ENCODE measurements at places on chromosomes 1 and 21.

DNA sequence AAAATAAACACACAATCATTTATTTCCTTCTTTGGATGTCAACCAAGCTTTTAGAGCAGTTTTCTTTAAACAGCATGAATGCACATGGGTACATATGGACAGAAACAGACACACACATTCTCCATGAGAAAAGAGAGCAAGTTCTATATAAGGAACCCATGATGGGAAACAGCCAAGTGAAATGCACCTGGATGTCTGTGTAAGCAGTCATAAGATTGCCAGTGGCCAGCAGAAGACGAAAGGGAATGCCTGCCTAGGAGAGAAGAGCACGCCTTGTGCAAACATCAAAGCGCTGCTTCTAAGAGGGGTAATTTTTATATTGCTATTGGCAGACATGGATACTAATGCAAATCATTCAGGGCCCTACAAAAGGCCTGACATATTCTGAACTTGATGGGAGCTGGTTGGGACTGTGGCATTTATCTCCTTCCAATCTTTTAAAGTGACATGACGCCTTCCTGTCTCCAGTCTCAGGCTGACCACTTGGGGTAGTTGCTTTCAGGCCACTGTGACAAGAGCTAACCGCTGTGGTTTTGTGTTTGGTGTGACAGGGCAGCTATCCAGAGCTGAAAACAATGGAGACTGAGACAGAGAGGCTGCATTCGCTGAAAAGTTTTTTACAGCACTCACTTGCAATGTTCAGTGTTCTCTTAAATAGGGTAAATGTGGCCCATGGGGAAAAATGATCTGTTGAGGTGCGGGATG is 75.0 kb upstream of the DPT start:
- no peak for DNase-seq

- no peak for DNase-seq
Measured at GRCh38 chr21:17829472-17829871, 10.3 kb upstream of the C21orf91 start.

GRCh38 chr1:198267921-198268320 is 111.1 kb downstream of the NEK7 start:
- DNase-seq = no peak

GRCh38 chr1:6083801-6084446 is 38.2 kb downstream of the KCNAB2 start:
- DNase-seq = no peak

DNA sequence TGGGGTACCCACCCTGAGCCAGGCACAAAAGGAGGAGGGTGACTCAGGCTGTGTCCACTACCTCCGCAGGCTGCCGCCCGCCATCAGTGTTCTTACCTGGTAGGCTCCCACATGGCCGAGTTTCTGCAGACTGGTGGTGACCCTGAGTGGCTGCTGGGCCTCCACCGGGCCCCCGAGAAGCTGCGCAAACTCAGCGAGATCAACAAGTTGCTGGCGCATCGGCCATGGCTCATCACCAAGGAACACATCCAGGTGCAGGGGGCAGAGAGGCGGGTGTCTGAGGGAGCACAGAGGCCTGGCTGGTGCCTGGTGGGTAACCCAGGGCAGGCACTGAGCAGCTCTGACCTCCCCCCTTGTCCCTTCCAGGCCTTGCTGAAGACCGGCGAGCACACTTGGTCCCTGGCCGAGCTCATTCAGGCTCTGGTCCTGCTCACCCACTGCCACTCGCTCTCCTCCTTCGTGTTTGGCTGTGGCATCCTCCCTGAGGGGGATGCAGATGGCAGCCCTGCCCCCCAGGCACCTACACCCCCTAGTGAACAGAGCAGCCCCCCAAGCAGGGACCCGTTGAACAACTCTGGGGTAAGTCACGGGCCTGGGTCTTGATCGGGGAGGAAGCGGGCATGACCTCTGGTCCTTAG is 13.0 kb downstream of the SESN2 start:
- no peak for DNase-seq

- no peak for DNase-seq
Measured at GRCh38 chr1:119771016-119771415, 2.3 kb upstream of the HMGCS2 start.

GRCh38 chr1:29593601-29594382 is 357.5 kb downstream of the PTPRU start:
- DNase-seq = no peak

- no peak for DNase-seq
Measured at GRCh38 chr1:180550241-180550640, 8.5 kb upstream of the OVAAL start.

GRCh38 chr1:24138476-24139221 is 4.3 kb downstream of the IL22RA1 start:
- no peak for DNase-seq

GRCh38 chr1:209989525-209989924 is 51.5 kb downstream of the SYT14 start:
- no peak for DNase-seq

DNA sequence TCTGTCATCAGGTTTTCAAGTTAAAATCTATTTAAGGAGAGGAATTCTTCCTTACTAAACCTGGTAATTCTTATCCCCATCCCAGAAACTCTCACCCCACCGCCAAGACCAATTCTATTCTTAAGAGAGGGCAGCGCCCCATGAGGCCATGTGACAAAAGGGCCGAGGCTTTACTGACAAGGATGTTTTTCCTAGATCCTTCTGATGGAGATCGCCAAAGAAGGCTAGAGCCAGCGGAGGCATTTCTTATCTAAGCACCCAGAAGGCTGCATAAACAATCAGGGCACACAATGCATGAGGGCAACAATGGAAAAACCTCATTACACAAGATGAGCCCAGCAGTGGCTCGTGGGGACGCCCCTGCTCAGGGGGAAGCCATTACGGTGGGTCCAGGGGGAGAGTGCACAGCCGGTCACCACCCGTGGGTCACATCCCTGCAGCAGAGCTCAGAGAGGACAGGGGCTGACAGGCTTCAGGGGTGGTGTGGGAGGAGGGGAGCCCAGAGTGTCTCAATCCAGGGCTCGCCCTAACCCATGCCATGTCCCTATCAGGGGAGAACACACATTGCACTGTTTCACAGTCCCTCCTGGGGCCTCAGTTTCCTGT is 88.7 kb downstream of the ITPKB start:
- no peak for DNase-seq

GRCh38 chr1:78143673-78144072 is 97.9 kb downstream of the GIPC2 start:
- DNase-seq = no peak

DNA sequence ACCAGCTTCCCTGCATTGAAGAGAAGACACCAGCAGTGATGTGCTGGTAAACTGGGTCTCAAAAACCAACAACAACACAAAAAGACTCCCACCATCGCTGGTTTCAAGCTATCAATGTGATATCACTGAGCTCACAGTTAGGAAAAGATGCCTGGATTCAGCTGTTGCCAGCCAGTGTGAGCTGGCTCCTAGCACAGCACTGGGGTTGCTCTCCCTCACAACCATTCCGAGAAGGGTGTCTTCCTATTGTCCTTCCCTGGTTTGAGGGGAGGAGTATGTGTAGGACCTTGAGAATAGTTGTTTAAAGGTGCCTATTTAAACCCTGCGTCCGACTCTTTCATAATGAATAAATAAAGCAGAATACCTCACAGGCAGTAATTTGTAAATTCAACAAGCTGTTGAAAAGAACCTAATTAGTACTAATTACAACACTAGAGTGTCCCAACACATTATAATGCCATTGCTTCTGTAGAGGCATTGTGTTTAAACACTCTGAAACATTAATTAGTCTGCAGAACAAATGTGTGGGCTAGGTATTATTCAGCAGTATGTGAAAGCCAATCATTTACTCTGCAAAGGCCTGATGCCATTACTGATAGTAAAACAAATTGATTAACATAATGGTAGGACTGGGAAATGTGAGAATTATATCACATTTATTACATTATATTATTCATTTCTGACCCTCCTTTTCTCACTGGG is 17.2 kb downstream of the NIBAN1 start:
- no peak for DNase-seq

- no peak for DNase-seq
Measured at GRCh38 chr1:113782406-113782805, 23.1 kb upstream of the PHTF1 start.

DNA sequence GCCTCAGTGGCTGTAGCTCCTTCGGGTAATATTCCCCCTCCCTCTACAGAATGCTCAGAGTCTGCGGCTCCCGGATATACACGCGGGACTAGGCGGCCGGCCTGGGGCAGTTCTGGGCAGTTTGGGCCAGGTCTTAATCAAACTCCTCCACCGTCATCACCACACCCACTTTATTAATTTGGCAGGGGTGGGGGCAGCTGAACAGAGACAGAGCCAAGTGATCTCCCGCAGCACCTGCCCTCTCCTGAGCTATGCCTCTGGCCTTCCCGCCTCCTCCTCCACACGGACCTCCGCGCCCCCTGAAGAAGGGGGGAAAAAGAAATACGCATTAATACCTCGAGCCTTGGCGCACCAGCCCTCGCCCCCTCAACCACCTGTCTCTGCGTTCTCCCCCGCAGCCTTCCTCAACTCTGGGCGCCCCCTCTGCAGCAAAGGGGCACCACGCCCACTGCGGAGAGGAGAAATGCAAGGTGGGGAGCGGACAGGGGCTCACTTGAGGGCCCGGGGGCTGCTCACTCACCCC is 42.6 kb downstream of the CD34 start:
- peak; percentile 18 for DNase-seq

- no peak for DNase-seq
Measured at GRCh38 chr1:78475888-78476610, 14.7 kb upstream of the PTGFR start.

DNA sequence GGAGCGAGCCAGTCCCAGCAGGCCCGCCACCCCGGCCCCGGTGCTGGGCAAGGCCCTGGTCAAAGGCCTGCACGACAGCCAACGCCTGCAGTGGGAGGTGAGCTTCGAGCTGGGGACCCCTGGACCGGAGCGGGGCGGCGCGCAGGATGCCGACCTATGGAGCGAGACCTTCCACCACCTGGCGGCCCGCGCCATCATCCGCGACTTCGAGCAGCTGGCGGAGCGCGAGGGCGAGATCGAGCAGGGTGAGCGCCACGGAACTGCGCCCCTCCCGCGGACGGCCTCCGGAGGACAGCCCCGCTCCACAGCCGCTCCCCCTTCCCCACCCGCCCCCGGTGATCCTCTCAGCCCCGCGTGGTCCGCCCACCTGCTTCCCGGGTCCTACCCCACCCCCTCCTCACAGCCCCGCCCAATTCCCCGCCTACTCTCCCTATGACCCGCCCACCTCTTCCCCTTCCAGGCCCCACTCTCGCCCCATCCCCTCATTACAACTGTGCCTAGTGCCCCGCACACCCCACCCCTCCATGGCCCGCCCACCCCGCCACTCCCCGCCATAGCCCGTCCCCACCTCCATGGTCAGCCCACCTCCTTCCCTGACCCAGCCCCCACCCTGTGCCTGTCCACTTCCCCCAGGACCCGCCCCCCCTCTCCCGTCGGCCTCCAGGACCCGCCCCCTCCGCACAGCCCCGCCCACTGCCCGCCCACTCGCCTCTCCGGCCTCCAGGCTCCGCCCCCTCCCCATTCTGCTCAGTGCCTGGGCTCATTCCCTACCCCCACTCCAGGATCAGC is 52.7 kb downstream of the VWA5B1 start:
- no peak for DNase-seq

GRCh38 chr1:203026666-203027663 is 674 bp downstream of the PPFIA4 start:
- DNase-seq = no peak

GRCh38 chr1:237981223-237981622 is 90.5 kb upstream of the ZP4 start:
- no peak for DNase-seq

DNA sequence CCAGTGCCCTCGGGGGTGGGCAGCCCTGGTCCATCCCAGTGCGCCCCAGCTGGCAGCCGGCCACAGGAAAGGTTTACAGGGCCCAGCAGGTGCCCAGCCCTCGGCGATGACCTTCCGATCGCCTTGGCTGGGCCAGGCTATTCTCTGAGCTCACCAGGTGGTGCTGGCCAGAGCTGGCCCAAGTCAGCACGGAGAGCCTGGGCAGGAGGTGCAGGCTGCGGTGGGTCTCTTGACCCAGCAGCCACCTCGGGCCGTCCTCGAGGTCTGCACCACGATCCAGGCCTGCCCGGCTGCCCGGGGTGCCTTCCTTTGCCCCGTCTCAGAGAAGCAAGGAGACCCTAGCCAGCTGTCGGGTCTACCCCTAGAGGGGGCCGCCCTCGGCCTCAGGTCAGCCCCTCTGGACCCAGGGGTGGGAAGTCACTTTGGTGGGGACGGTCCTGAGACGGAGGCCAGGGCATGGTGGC is 370 bp downstream of the PERM1 start:
- DNase-seq = no peak

GRCh38 chr1:72932025-72932424 is 649.7 kb upstream of the NEGR1 start:
- no peak for DNase-seq

GRCh38 chr1:40477678-40478053 is 576 bp downstream of the ZFP69 start:
- DNase-seq = no peak

DNA sequence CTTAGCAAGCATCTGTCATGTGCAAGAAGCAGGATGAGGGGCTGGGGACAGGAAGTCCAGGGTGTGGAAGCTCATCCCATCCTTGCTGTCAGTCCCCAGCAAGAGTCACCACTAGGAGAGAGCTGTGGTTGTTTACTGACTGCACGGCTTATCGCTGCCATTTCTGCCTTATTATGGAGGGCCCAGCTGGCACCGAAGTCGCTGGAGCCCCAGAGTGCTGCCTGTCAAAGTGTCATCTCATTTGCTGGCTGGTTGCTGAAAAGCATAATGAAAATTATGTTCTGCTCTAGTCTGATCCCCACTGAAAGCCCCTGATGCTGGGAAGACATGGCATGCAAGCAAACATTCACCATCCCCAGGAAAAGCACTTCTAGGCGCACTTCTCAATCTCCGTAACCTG is 642.7 kb downstream of the NPHP4 start:
- DNase-seq = no peak

GRCh38 chr1:47761974-47762373 is 235.2 kb downstream of the TRABD2B start:
- DNase-seq = no peak

DNA sequence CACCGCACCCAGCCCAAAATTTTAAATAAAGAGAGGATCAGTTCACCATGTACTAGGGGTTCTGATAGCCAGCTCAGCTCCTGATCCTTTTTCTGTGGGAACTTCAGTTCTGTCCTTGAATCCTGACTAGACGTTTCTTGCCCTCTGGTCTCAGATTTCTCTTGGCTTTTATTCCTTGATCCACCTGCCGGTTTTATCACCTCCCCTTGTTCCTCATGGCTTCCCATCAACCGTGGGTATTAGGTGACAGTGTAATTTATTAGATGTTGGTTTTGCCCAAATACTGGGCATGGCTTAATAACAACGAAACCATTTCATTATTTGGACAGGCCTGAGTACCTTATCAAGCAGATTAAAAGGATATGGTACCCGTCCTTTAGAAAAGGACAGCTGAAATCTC is 22.5 kb downstream of the SLC45A1 start:
- no peak for DNase-seq

- DNase-seq = no peak
Measured at GRCh38 chr1:197919346-197920066, 2.3 kb downstream of the LHX9 start.

DNA sequence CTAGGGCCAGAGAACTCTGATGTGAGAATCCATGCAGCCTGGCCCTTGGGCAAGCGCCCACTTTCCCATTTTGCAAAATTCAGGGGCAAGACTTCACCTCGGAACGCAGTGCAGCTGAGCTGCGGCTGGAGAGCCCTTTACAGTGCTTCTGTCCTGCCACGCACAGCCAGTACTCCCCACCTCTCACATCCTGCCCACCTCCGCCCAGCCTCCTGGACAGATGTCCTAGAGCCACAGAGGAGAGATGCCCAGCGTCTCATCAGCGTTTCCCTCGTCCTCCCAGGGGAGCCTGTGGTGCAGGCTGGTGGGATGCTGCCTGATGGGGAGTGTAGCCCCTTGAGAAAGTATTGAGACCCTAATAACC is 29.6 kb downstream of the RUNX3 start:
- no peak for DNase-seq

Data from T-helper 17 cell (primary cell).